ENCODE measurements at places on chromosomes 4 and X. TPM values are rescaled to one million over a fixed set of nuclear protein-coding genes. Genes with fewer than 3 reads are reported as not detected.

The DAPP1 gene
- 0.87 TPM for polyA plus RNA-seq

The F8A3 gene
- polyA plus RNA-seq: 7.2 TPM

The SPANXA1 gene
- polyA plus RNA-seq: not detected

The CCDC149 gene
- polyA plus RNA-seq: 14.0 TPM
